ENCODE measurements at places on chromosomes 2 and 18. TPM values are rescaled to one million over a fixed set of nuclear protein-coding genes. Genes with fewer than 3 reads are reported as not detected.

DNA sequence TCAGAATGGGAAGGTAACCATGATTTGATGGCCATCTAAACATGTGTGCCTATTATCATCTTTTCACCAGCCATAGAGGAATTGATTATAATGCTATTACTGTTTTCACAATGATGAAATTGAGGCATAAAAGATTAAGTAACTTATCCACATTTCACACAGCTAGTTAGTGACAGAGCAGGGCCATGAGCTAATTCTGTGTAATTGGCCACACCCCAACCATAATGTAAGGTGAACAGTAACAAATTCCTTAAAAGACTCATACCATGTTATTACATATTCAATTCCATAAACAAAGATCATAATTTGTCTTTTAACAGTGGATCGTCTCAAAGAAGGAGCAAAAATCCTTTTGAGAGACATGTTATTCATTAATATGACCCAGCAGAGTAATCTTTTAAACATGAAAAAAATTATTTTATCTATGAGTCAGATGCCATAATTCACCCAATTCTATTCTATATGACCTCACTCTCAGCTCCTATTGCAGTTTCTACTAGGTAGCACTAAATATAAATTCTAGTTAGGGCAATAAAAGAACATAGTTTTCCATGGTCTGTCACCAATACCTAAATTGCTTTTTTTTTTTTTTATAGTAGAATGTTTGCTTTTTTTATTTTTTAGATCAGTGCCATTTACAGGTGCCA, 475.8 kb upstream of the SLC39A10 start:
- DNase-seq = no peak

DNA sequence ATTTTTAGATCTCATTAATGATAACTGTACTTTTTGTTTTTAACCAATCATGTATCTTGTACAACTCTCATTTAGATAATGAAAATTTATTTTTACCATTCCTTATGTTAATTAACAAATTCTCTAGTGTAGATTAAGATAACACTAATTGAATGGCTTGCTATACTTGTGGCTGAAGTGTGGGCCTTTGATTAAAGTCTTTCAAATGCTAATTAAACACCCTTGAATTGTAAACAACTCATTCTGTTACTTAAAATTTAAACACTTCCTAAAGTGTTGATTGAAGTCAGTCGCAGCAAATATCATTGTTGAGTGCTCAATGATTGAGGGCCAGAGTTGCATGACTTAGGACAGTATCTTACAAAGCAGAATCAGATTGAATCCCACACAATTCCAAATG, 109.8 kb upstream of the GULP1 start:
- no peak for DNase-seq

The ALLC gene
- total RNA-seq = not detected

DNA sequence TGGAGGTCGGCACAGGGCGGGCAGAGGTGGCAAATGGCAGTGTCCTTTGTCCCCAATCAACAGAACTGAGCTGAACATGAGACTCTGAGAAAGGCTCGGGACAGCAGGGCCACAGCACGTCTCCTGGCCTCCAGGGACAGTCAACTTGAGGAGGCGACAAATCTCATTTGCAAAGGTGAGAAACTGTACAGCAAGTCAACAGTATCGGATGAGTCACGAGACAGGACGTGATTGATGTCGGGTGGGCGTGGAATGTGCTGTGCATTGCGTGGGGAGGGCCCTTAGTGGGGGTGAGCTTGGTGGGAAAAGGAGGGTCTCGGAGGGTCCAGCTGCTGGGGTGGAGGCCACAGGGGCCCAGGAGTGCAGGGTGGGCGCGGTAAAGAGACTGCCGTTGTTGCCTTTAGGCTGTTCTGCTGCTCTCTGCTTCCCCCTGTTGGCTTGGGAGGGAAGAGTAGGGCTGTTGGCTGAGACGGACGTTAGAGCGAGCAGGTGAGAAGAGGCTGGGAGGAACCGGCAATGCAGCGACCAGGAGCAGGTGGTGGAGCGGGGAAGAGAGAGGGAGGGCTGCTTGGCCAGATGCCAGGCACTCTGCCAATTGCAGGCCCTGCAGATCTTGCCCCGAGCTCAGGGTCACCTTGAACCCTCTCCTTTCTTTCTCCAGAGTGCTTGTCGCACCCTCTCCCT, 164.3 kb downstream of the BCL2 start:
- DNase-seq = peak; percentile 26

- no peak for DNase-seq
Observed at GRCh38 chr18:78221496-78221895, 758.1 kb upstream of the SALL3 start.

The HNMT gene
- total RNA-seq = not detected
